ENCODE measurements at places on chromosomes 11 and 22. TPM values are rescaled to one million over a fixed set of nuclear protein-coding genes. Genes with fewer than 3 reads are reported as not detected.

Gene TSPAN32
- 0.76 TPM for total RNA-seq

Gene CD3D
- not detected for total RNA-seq

Gene UBQLNL
- 0.39 TPM for total RNA-seq

Gene SYT7
- total RNA-seq = 0.10 TPM

DNA sequence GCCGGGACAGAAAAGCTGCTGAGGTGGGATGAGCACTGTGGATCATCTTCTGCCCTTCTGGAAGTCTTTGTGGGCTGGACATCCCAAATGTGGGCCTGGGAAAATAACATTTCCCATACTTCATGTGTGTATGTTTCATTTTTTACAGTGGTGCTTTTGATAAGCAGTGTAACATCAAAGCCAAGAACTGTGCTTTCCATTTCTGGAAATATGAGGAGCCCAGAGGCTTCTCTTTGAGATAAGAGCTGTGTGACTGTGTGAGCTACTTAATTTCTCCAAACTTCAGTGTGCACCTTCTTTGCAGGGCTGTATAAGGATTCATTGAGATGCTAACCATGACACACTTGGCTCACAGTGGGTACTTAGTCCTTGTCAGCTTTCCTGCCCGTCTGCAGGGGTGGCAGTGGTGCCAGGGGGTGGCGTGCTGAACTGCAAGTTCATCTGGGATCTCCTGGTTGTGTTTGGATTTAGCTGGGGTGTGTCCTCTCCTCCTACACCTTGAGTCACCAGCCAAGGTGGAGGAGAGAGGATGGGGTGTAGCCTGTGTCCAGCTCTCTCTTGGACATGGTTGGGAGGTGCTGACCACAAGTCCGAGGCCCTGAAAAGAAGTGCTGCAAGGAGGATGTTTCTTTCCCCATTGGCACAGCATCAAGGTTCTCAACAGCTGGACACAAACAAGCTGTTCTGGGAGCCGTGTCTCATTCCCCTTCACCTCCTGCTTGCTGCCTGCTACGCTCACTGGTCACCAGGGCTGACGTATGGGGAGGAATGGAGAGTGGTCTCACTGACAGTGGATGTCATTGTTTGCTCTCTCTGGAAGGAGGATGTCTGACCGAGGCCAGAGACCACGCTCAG, 139.4 kb downstream of the TEAD1 start:
- no peak for DNase-seq

DNA sequence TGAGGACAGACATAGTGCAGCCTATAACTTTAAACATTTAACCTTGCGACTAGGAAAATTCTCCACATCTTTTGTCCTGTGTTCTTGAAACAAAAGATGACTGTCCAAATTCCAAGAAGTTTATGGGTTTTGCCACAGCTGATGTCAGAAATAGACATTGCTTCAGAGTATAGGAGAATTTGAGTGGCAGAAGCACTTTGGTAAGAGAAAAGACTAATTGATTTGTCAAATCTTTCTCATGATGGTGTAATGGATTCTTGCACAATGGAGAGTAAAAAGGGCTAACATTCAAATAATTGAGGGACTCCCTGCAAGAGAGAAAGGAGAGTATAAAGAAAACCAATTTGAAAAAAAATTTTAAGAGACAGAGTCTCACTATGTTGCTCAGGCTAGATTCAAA, 25.3 kb downstream of the C11orf58 start:
- DNase-seq = no peak

- DNase-seq = no peak
Observed at GRCh38 chr11:10432493-10432892, 22.6 kb upstream of the AMPD3 start.

DNA sequence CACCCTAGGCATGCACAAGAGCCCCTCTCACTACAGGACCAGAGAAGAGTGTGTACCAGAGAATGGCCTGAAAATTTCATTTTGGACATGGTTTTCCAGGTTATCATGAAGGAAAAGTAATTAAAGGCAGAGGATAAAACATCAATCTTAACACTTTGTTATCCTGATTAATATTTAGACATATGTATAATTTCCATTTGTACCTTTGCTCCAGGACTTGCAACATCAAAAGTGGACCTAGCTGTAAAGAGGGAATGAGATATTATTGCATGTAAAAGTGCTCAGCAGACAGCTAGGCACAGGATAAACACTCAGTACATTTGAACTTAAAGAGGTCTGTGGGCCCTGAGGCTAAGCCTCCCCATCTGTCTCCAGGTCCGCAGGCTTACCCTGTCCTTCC, 2.0 kb upstream of the SCN4B start:
- no peak for DNase-seq

DNA sequence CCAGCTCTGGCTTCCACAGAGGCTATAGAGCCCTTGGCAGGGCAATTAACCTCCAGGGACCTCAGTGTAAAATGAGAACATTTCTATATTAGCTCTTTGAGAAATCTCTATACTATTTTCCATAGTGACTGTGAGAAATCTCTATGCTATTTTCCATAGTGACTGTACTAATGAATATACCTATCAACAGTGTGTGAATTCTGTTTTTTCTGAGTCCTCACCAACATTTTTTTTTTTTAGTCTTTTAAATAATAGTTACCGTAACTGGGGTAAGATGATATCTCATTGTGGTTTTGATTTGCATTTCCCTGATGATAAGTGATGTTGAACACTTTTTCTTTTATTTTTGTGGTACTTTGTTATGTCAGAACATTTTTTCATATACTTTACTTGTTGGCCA, 7.0 kb upstream of the MTNR1B start:
- DNase-seq = no peak

- DNase-seq = no peak
Observed at GRCh38 chr11:7494086-7494745, 8.9 kb downstream of the OLFML1 start.

Data from osteocyte (in vitro differentiated cells).